ENCODE measurements at places on chromosomes 1 and 21.

DNA sequence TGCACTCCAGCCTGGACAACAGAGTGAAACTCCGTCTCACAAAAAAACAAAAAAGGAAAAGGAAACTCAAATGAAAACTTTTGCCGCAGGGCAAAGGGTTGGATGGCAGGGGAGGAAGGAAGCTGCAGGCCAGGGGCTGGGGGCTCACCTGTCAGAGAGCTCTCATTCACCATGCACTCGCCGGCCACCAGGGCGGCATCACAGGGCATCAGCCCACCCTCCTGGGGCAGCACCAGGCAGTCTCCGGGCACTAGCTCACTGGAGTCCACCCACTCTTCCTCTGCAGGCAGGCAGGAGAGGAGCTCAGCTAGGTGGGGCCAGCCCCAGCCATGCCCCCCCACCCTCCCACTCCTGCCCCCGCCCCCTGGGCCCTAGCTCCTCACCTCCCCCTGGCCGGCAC, 11.9 kb downstream of the ATP13A2 start:
- DNase-seq = no peak

DNA sequence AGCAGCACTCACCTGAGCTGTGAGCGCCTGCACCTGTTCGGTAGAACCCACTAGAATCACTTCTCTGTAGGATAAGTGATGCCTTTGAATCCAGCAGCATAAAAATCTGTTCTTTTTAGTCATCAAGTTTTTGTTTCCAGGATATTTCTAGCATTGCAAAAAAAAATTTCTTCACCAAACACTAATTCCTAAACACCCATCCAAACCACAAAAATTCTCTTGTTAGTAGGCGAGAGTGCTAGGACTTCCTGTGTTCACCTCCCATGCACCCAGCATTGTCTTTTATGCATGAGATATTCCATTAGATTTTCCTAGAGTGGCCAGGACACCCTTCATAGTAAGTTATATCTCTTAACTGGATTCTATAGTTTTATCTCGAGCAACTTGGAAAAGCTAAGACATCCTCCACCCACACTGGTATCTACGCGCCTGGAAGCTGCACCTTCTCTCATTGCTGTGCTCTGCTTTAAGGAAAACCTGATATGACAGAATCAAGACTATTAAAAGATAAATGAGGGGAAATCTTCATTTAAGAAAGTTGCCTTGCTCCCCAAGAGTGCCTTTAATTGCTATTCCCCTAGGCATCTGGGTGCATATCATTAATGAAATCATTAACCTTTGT, 12.3 kb downstream of the SERTAD4 start:
- DNase-seq = no peak

- DNase-seq = peak; percentile 49
Measured at GRCh38 chr1:43979528-43980254, 681 bp downstream of the B4GALT2 start.

- DNase-seq = no peak
Measured at GRCh38 chr1:62228883-62229187, 34.2 kb downstream of the L1TD1 start.

GRCh38 chr1:234745276-234745675, 135.3 kb upstream of the IRF2BP2 start:
- no peak for DNase-seq

- DNase-seq = no peak
Measured at GRCh38 chr1:201637282-201638079, 98.6 kb downstream of the NAV1 start.

GRCh38 chr1:77051425-77051824, 167.8 kb downstream of the PIGK start:
- DNase-seq = no peak

GRCh38 chr21:25487046-25487594, 120.2 kb downstream of the MRPL39 start:
- no peak for DNase-seq

DNA sequence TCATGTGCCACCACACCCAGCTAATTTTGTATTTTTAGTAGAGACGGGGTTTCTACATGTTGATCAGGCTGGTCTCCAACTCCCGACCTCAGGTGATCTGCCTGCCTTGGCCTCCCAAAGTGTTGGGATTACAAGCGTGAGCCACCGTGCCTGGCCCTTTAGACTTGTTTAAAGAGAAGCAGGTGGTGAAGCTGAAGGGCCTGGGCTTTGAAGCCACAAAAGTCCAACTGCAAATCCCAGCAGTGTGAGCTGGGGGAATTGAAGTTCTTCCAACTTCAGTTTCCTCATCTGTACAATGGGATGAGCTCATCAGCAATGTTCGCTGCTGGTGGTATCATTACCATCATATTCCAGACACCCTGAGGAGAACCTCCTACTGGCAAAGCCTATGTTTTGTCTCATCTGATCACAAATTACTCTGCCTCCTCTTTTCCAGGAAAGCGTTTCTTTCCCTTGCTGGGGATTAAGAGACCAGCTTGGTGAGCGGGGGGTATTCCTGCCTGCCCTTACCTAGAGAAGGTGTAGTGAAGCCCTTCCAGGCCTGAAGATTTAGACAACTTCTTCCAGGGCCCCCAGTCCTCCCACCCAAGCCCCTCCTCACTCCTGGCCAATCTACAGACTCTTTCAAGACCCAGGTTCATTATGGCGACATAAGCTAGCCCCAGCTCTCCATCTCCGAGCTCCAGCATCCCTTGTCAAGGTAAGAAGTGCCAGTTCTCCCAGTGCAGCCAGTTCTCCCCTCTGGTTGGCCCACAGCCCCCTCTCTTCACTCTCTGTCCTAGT, 2.4 kb upstream of the SHISA4 start:
- no peak for DNase-seq

DNA sequence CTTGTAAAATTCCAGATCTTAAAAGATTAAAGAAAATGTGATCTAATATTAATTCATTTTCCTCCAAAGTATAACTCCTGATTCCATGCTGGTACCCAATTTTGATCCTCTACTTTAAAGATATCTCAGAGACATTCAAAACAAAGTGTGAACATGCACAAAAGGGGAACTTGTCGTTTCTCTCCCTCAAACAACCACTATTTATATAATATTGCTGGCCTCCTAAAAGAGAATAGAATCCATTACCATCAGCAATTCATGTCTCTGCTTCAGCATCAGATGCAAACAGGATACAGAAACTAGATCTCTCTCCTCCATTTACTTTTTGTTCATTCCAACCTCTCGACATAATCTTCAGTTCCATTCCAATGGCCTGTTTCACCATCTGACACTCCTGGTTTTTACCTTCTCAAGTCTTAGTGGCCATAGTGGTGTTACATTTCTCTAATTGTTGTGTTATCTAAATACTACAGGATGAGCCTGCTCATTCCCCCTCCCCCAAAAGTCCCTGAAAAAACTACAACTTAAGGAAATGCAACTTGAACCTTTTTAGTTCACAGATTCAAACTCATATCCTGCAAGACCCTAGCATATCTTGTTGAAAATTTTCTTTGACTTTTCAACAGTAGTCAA, 4.1 kb downstream of the NRIP1 start:
- DNase-seq = no peak

- no peak for DNase-seq
Measured at GRCh38 chr1:115929881-115930280, 46.4 kb upstream of the SLC22A15 start.

GRCh38 chr1:158809862-158810261, 21.3 kb upstream of the MNDA start:
- no peak for DNase-seq

- no peak for DNase-seq
Measured at GRCh38 chr1:45009956-45010854, 919 bp downstream of the HECTD3 start.

DNA sequence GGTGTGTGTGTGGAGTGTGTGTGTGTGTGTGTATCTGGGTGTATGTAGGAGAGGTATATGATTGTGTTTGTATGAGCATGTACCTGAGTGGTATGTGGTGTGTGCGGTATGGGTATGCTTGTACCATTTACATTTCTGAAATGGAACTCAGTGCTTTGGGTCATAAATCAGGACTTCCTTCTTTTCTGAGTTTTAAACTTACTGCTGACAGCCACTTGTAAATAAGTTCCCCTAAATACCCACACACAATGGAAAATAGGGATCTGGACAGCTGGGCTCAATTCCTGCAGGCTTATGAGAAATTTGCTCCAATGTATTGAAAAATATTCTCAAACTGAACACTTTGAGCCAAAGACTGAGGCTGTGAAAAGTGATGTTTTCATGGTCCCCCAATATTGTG, 293.6 kb downstream of the HLX start:
- no peak for DNase-seq

GRCh38 chr1:68470388-68470970, 20.7 kb upstream of the RPE65 start:
- no peak for DNase-seq

DNA sequence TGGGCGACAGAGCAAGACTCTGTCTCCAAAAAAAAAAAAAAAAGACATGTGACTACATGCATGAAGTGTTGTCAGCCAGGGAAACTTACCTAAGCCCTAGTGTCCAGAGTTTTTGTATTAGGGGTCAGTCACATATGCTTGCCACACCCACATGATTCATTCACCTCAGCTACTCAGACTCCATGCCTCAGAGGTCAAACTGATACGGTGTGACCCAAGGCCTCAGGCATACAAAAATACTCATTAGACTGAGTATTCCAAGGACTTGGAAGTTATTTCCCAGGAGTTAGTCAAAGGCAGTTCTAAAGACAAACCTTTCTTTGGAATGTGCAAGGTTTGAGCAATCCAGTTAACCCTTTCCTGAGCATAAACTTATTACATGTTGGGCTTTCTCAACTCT, 6.3 kb upstream of the TRIM33 start:
- DNase-seq = peak; percentile 41

GRCh38 chr1:180175806-180176205, 21.1 kb downstream of the QSOX1 start:
- DNase-seq = no peak

DNA sequence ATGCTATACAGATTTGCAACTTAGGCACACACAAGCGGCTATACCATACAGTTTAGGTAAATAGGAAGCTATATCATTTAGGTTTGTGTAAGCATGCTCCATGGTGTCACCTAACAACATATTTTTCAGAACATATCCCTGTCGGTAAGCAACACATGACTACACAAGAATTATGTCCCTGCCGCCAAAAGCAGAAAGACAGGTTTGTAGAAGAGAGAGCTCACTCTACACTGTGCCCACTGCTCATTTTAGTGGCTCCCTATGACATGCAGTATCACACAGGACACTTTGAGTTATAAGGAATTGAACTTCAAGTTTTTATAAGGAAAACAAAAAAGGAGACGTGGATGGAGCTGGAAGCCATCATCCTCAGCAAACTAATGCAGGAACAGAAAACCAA, 132.5 kb upstream of the KAZN start:
- no peak for DNase-seq

DNA sequence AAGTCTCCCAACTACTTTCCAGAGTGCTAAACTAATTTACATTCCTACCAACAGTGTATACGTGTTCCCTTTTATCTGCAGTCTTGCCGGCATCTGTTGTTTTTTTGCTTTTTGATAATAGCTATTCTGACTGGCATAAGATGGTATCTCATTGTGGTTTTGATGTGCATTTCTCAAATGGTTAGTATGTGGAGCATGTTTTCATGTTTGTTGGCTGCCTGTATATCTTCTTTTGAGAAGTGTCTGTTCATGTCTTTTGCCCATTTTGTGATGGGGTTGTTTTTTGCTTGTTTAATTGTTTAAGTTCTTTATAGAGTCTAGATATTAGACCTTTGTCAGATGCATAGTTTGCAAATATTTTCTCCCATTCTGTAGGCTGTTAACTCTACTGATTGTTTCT, 46.6 kb downstream of the MAST2 start:
- no peak for DNase-seq

- peak; percentile 22 for DNase-seq
Measured at GRCh38 chr1:182291584-182292192, 99.9 kb downstream of the GLUL start.

GRCh38 chr21:19198801-19199200, 795.2 kb upstream of the TMPRSS15 start:
- no peak for DNase-seq

- no peak for DNase-seq
Measured at GRCh38 chr1:230610589-230610988, 31.7 kb upstream of the COG2 start.

DNA sequence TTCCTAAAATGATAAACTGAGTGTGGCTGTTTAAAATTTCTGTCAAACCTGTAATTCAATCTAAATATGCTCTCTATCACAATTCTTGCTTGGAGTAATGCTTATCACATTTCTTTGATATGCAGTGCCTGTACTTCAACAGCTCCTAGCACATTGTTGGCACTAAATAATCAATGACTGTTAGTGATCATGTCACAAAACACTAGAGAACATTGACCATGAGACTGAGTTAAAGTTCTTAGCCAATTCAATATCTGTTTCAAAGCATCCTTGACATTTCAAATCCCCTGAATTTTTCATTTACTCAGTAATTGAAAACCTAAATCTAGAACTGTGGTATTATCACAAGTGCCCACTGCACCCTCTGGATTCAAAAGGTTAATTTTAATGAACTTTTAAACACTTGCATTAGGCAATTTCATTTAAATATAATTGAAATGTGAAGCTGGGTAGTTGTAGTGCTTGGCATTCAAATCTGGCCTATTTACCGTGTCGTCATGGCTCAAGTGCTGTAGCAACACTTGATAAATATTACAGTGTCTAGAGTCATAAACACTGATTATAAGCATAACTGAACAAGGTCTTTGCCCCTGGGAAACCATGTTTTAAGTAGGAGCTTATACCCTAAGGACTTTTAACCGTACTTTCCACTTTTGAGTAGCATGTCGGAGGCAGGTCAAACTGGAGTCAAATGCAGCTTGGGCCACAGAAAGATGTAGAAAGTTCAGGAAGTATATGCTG, 143.6 kb downstream of the LRRC7 start:
- no peak for DNase-seq

DNA sequence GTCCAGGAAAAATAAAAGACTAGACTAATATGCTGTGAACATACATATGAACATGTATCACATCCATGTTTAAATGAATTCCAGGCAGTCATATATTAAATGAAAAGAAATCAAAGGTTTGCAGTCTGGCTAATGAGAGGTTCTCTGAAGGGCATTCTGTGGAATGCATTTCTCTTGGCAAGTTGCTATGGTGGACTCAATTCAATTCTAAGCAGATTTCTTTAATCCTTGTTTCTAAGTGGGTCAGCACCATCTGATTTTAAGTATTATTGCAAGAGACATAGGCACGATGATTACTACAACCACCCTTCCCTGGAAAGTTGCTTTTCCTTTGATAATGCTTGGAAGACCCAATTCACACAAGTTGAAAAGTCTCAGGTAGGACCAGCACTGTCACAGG, 23.9 kb upstream of the ABCA4 start:
- no peak for DNase-seq

DNA sequence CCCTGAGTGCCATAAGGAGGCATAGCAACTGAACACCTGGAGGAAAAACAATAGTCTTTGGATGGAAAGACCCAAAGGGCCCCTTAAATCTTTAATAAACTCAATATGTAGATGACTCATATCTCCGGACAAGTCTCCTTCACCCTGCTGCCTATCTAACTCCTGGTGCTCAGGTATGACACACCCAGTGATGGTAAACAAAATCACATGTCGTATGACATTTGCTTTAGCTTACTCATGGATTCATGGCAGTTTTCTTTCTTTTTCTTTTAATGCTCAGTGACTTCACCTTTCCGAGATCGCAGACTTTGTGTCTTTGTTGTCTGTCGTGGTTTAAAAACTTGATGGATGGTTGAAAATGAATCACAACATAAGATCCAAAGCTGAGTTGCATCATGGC, 208.5 kb upstream of the PROX1 start:
- DNase-seq = no peak

- no peak for DNase-seq
Measured at GRCh38 chr21:33492571-33492970, 1.1 kb upstream of the DNAJC28 start.

GRCh38 chr1:51120629-51121028, 18.6 kb downstream of the C1orf185 start:
- DNase-seq = no peak

GRCh38 chr1:115771847-115772457, 3.4 kb upstream of the CASQ2 start:
- DNase-seq = peak; percentile 75

Data from Caco-2 (cell line).